Activated CD8-positive, alpha-beta memory T cell treated with anti-CD3 and anti-CD28 coated beads, Interleukin-2, amount 50 U/mL, for 4 hours (primary cell): ENCODE measurements at places on chromosomes 2 and 18.

DNA sequence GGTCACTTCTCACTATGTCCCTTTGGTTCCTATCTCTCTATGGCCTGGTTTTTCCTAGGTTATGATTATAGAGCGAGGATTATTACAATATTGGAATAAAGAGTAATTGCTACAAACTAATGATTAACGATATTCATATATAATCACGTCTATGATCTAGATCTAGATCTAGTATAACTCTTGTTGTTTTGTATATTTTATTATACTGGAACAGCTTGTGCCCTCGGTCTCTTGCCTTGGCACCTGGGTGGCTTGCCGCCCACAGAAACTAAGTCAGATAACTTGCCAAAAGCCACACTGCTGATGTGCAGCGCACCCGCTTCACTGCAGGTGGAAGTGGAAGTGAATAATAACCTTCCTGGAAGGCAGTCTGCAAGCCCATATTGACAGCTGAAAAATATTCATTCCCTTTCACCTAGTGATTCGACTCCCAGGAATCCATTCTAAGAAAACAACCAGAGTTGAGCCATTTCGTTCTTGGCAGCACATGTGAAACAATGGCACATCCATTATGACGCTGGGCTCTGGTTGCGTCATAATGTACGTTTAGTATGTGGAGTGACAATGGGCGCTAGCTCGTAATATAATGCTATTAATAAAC is 725 bp upstream of the ANKRD53 start:
- no peak for DNase-seq

DNA sequence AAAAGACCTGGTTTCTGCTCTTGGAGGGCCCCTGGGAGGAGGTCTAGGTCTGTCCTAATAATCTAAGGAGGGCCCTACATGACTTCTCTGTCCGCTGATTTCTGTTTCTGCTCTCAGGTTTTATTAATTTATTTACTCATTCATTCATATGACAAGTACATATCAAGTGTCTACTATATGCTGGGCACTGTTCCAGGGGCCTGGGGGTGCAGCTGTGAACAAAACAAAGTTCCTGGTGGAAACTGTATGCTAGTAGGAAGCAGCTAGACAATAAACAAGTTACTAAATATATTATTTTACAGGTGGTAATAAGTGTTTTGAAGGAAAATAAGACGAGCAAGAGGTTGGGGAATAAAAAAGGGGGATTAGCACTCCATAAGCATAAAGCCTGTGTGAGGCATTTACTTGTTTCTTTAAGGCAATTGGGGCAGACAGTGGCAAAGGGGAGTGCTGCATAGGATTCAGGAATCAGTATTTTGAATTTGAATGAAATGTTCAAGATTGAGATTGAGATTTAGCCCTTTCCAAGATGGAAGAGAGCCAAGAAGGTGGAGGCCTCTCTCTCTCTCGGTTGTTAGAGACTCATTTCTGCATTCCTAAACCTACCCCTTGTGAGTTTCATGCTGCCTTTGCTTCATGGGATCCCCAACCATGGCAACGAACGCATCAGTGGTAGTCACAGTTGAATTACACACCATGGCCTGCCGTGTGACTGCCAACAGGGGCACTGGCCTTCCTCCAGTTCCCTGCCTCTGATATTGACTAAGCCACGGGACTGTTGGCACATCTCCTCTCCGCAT is 28.3 kb downstream of the DRC1 start:
- DNase-seq: no peak

DNA sequence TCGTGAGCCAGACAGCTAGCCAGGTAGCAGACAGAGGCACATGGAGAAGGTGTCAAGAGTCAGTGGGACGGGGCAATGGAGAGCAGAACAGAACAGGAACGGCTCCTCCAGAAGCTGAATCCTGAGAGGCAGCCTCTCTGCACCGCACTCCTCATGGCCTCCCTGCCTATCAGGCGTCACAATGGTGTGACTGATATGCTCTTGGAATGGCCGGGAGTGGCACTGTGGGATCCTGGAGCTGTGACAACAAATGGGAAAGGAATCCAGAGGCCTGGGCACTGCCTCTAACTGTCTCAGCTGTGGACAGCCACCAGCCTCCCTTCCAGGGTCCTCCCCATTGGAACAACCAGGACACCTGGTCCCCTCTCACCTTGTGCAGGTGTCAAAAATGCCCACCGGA is 89.1 kb upstream of the ID2 start:
- no peak for DNase-seq

GRCh38 chr2:10397297-10397875 is 50.7 kb downstream of the ODC1 start:
- DNase-seq: no peak
